Anterior cingulate cortex (tissue), 58 donors: ENCODE measurements at places on chromosomes 7 and 10.

DNA sequence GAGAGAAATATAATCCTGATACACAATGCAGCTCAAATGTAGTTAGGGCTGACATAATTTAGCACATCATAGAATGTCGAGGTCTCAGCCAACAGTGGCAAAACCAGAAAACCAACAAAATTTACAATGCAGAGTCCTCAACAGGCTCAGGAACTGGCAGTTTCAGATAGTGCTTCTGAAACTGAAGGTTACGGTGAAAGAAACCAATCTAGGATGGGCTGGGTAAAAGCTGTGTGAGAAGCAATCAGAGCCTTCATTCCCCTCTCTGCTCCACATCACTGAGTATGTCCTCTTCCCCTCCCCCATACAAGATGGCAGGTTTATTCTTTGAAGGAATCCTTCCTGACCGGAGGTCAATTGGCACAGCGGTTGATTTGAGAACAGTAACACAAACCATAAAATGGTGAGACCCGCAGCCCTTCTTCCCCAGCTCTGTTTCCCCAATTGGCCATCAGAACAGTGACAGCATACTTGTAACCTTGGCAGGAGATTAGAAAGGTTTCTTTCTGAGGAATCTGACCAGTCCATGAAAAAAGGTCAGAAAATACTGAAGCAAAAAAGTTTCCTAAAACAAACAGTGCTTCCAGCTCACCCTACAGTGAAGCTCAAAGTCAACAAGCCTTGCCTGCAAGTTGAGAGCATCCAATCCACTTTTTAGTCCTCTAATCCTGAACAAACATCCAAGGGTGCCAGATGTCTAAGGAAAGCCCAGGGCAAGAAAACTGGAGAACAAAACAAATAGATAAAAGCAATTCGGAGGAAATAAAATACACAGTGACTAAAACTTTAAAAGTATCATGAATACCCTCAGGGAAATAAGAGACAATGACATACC lies 53.9 kb upstream of the IL6 start:
- DNase-seq = no peak

- peak; percentile 39 for DNase-seq
These were observed 314.9 kb upstream of the AUTS2 start for GRCh38 chr7:69283421-69283820.

- no peak for DNase-seq
These were observed 233.0 kb upstream of the MKLN1 start for GRCh38 chr7:131094685-131095084.

- no peak for DNase-seq
These were observed 85.6 kb downstream of the OR13A1 start for GRCh38 chr10:45229823-45230222.

DNA sequence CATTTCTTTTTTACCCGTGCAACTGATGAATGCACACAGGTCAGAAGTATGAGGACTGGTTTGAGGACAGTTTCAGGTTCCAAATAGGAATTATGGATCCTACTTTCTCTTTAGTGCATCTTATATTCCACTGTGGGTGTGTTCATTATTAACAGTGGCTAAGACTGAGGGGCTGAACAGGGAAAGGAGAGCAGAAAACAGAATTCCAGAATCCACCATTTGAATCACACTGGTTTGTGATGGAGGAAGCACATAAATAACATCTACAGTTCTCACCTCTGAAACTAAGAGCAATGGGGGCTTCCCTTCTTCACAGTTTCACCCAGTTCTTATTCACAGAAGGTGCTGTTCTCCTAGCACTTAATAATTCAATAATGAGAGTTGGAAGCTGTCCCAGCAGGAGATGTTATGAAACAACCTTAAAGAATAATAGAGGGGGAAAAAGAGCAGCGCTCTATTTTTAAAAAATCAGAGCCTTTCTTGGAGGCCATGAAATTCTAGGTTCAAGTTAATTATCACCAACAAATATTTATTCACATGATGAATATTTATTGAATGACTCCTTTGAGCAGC lies 205.1 kb downstream of the CREB5 start:
- no peak for DNase-seq

GRCh38 chr7:158362912-158363905 lies 224.4 kb downstream of the PTPRN2 start:
- DNase-seq = no peak

- DNase-seq = no peak
These were observed 47.9 kb upstream of the MYL10 start for GRCh38 chr7:101676956-101677355.

GRCh38 chr10:119395280-119396007 lies 147.1 kb downstream of the RGS10 start:
- no peak for DNase-seq

DNA sequence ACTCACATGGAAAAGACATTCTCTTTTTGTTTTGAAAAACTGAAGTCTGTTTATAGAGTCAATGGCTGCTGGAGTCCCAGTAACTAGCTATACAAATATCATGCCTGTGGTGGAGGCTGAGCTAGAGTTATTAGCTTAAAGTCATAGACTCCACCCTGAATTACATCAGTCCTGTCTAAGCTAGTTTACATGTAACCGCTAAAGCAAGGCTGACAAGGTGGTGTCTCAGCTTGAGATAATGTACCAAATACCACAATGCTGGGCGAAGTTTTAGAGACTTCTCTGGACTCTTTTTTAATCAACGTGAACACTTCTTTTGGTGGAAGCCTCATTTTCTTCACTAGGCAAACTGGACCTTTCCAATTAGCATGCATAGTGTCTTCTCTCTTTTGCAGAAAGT lies 219.4 kb downstream of the ANK3 start:
- DNase-seq = no peak

DNA sequence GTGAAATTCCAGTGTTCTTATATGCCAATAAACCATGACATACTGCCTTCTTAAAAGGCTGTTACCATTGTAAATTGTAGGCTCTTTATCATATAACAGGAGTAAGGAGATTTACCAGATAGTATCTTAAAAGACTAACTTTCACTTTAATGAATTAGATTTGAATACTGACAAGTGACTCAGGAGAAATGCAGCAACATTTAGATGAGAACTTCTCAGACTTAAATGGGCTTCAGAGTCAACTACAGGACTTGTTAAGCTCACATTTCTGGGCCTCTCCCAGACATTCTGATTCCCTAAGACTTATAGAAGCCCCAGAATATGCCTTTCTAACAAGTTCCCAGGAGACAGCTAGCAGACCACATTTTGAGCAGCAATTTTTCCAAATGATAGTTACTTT lies 466.3 kb downstream of the ARL4A start:
- no peak for DNase-seq

- DNase-seq = no peak
These were observed 106.3 kb downstream of the HERPUD2 start for GRCh38 chr7:35588647-35589046.

- no peak for DNase-seq
These were observed 3.5 kb downstream of the STK31 start for GRCh38 chr7:23713285-23714149.

DNA sequence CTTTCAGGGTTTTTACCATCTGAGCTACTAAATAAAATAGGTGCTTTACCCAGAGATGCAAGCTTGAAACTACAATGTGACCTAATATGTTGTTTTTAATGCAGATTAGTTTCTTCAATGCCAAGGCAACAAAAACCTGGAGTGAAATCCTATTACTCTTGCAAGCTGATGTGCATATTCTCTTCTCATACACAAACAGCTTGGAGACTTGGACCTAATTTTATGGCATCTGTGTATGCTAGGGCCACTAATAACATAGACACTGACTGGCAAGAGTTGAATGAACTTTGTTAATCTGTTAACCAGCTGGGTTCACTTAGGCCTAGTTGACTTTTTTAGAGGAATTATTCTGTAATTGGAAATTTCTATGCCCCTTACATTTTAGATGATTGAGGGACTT lies 23.4 kb upstream of the SMIM30 start:
- DNase-seq = no peak

- no peak for DNase-seq
These were observed 1.4 kb downstream of the HYAL4 start for GRCh38 chr7:123846217-123846891.

DNA sequence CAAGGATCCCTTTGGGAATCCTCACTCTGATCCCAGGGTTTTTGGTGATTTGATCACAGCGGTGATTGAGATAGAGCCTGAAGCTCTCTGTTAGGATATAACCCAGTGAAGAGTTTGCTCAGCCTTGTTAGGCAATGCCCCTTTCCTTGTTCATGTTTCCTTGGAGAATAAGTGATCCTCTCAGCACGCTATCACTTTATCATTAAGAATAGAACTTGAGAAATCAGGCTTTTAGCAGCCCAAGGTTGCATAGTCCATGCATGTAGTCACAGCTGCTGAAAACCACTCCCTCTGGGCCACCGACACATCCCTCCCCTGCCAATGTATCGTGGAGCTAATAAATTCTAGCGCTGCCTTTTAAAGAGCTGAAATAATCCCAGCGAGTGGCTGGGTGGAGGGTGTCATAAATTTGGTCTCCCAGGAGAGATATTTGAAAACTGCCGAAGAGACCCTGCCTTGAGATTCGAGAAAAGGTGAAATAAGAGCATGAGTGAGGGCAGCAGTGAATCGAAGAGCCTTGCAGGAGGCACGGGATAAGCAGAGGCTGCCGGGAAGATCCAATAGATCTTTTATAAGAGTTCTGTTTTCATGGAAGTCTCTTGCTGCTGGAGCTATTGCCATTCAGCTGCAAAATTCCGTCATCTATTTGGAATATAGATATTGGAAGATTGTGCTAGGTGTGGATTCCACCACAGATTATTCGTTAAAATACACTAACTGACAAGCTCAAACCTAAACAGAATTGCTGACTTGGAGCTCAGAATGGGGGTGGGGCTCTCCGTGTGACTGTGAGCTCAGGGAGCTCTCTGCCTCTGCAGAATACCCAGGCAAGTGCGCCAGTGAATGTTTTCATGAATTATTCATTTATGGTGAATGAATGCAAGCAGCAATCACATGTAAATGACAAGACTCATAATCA lies 249.8 kb downstream of the TRIL start:
- DNase-seq = peak; percentile 39

DNA sequence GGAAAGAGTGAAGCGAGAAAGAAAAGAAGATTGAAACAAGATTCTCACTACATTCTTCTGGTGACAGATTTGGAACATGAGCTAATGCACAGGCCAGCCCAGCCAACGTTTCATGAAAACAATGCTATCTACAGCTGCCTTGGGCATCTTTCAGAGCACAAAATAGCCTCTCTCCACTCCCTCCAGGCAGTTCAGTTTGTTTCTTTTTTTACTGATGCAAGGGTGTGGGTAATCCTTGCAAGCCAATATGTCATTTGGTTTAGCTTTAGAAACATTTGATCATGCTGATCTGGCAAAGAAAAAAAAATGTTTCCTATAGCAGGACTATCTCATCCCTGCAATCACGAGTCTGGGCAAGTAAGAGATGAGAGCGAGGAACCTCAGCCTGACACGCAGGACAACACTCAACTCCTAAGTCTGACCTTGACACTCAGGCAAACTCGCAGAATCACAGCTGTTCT lies 35.9 kb downstream of the SVIL start:
- DNase-seq = no peak

- no peak for DNase-seq
These were observed 17.2 kb downstream of the AKAP9 start for GRCh38 chr7:91957823-91958222.

GRCh38 chr10:52757773-52758172 lies 14.8 kb downstream of the MBL2 start:
- no peak for DNase-seq

GRCh38 chr7:155227004-155227787 lies 70.5 kb upstream of the INSIG1 start:
- no peak for DNase-seq

- no peak for DNase-seq
These were observed 1264.1 kb upstream of the AUTS2 start for GRCh38 chr7:68334216-68334615.

GRCh38 chr7:99992330-99993038 lies 16.7 kb upstream of the AZGP1 start:
- no peak for DNase-seq

GRCh38 chr10:97157578-97158095 lies 28.1 kb downstream of the SLIT1 start:
- no peak for DNase-seq

GRCh38 chr10:1134156-1134555 lies 78.0 kb downstream of the WDR37 start:
- no peak for DNase-seq

- peak; percentile 21 for DNase-seq
These were observed 174.5 kb downstream of the WDR37 start for GRCh38 chr10:1230592-1231275.

GRCh38 chr10:28331841-28332240 lies 29.0 kb upstream of the MPP7 start:
- no peak for DNase-seq

DNA sequence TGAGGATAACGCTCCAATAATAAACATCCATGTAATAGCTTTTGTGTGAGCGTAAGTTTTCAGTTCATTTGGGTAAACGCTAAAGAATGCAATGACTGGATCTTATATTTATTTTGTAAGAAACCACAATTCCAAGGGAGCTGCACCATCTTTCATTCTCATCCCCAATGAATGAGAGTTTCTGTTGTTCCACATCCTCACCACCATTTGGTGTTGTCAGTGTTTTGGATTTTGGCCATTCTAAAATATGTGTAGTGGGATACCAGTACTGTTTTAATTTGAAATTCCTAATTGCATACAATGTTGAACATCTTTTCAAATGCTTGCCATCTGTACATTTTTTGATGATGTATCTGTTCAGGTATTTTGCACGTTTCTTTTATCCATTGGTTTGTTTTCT lies 50.9 kb upstream of the SEMA3D start:
- DNase-seq = no peak

DNA sequence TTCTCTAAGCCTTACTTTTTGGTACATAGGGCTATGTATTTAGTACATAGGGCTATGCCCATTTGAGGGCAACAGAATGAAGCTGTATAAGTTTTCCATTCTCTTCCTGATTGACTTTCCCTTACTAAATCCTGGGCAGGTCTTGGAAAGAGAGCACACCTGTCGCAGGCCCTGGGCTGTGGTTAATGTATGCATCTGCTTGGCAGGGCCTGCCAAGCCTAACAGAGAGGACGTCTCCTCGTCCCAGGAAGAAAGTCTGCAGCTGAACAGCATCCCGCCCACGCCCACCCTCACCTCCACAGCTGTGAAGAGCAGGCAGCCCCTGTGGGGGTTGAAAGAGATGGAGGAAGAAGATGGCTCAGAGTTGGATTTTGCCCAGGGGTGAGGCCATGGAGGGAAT lies 8.9 kb upstream of the PVRIG start:
- DNase-seq = no peak

DNA sequence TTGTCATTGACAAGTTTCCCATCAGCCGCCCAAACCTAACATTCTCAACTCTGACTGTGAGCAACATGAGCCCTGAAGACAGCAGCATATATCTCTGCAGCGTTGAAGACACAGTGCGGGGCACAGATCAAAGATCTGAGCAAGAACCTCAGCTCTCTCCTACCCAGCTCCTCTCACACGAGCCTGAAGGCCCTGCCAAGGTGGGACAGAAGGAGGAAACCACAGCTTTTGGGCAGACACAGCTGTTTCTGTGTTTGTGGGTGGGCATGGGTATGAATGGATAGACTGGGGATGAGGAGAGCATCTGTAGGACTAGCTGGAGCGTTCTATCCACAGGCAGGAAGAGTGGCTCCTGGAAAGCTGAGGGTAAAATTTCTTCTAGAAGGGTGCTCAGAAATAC lies 8.5 kb upstream of the PRSS1 start:
- no peak for DNase-seq

- DNase-seq = no peak
These were observed 8.1 kb downstream of the TMEM120A start for GRCh38 chr7:75986147-75986781.
